ENCODE measurements at places on chromosomes 4 and X.

- DNase-seq: no peak
Observed at GRCh38 chr4:116303736-116304188, 781.6 kb downstream of the TRAM1L1 start.

DNA sequence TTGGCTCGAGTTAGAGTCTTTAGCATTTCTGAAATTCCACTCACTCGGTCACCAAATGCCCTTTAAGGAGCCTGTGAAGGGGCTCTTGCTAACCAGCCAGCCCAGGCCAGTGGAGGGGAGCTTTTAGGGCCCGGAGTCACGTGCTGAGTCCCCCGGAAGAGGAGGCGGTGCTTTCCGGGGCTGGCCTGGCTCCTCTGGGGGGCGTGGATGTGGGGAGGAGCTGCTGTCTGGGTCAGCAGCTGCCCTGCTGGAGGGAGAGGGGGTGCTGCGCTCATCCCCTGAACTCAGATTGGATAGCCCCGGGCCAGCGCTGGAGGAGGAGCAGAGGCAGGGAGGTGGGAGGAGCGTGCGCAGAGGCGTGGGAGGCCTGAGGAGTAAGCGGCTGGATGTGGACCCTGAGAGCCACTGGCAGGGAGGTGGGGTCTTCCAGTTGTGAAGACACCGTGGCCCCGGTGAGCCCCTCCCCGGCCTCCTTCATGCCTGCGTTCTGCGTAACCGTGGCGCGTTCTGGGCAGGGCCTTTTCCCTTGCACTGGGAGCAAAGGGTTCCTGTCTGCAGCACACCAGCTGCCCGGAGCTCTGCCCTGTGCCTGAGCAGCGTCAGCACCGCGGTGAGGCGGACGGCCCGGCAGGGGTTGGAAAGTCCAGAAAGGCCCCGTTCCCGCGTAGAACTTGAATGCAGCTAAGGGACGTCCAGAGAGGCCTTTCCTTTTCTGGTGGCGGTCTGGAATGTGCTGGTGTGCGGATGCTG is 19.7 kb downstream of the MAEA start:
- no peak for DNase-seq

DNA sequence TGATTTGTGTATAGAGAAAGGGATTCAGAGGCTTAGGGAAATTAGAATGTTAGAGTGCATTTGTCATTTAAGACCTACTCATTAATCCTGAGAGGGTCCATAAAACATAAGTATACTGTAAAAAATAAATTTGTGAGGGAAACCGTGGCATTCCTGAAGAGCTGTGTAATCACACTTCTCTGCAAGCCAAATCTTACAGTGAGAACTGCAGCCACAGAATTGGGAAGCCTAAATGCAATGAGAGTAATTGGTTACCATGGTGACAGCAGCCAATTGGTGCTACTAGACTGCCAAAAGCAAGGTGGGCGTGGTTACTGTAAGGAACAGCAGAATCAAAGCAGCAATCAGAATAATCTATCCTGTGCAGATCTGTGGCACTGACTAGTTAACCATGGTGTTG is 345.2 kb upstream of the GRID2 start:
- DNase-seq: no peak

GRCh38 chr4:12658146-12658545 is 826.0 kb downstream of the RAB28 start:
- no peak for DNase-seq
